ENCODE measurements at places on chromosomes 16 and 17.

- no peak for DNase-seq
Measured at GRCh38 chr16:82049484-82049883, 14.4 kb downstream of the HSD17B2 start.

GRCh38 chr17:41784207-41784744, 2.2 kb downstream of the JUP start:
- DNase-seq: no peak

DNA sequence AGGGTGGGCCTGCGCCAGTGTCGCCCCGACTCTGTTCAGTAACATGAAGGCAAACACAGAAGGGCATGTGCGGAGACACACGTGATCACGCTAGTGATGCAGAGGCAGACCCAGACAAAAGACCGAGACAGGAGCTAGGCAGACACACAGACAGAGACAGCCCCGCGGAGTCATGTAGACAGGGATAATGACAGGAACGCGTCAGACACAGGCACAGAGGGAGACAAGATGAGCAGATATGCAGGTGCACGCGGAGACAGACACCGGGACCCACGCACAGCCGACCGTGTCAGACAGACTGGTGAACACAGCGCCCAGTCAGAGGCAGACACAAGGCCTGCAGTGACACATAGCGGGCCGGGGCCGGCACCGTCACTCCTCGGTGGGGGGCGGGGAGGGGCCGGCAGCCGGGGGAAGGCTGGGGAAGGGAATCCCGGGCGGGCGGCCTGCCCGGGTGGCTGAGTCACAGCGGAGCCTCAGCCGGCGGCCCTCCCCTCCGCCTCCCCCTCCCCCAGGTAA, 7.4 kb downstream of the KDM6B start:
- peak; percentile 96 for DNase-seq

DNA sequence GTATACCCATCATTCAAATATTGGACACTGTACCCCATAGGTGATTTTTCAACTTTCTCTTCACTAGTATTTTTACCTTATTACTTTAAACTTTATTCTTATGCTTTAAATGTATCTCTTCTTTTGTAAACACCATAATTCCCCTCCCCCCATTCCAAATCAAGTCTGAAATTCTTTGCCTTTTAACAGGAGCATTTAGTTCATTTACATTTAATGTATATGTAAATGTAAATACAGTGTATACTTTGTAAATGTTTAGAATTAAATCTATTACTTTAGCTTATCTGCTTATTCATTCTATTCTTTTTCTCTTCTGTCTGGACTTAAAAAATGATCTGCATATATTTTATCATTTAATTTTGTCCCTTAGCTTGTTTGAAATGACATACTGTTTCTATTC, 30.0 kb upstream of the ADGRG1 start:
- DNase-seq: no peak

DNA sequence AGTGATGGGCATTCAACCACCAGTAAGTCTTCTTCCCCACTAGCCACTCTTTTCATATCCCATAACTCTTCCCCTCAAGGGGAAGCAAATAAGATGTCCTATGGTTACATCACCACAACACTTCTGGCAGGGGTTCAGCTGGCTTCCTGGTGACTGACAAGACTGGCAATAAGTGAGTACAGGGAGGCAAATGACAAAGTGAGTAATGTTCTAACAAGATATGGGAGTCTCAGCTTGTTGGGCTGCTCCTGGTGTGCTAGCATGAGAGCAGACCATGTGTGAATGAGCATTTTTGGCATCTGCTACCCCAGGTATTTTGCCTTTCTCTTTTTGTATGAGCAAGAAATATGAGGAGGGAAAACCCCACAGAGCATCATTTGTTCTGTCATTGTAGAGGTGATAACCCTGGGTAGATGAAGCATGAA, 9.9 kb downstream of the TMIGD1 start:
- peak; percentile 25 for DNase-seq

GRCh38 chr17:1484060-1484535, 8.4 kb downstream of the MYO1C start:
- no peak for DNase-seq

DNA sequence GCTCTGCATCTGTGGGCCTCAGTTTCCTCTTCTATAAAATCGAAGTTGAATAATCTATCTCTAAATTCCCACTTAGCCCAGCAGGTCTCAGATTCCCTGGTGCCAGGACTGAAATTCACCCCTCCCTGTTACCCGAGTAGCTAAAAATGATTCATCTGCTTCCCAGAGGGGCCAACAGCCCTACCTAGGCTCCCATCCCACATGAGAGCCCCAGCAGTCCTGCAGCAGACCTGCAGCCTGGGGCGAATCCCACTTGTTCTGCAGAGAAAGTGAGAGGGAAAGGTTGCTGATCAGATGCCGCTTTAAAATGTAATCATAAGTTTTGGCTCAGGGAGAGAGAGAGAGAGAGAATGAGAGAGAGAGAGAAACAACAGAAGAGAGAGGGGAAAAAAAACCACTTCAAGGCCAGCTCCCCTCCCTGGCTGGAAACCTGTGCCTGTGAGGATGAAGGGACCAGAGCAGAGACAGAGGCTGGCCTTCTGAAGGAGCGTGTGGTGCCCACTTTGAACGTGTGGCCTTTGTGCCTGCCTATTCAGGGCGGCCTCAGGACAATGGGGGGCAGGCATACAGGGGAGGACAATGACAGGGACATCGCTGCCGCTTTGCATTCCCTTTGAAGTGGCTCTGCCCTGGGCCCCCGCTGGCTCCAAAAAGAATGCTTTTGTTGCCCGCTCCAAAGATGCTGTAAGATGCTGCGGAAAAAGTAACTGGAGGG, 85.2 kb upstream of the NKD1 start:
- DNase-seq: no peak

GRCh38 chr16:79605999-79606398, 5.5 kb upstream of the MAF start:
- no peak for DNase-seq

DNA sequence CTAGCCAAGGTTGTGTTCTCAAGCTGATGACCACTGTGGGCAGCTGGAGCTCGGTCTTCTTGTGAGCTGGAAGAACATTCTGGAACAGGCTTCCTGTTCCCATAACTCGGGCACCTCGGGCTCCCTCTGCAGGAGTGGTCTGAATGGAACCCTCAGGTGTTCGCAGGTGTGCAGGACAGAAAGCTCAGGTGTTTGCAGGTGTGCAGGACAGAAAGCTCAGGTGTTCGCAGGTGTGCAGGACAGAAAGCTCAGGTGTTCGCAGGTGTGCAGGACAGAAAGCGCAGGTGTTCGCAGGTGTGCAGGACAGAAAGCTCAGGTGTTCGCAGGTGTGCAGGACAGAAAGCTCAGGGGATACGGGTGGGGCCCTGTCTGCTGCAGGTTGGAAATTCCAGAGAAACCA, 109.0 kb upstream of the CACNG5 start:
- no peak for DNase-seq

DNA sequence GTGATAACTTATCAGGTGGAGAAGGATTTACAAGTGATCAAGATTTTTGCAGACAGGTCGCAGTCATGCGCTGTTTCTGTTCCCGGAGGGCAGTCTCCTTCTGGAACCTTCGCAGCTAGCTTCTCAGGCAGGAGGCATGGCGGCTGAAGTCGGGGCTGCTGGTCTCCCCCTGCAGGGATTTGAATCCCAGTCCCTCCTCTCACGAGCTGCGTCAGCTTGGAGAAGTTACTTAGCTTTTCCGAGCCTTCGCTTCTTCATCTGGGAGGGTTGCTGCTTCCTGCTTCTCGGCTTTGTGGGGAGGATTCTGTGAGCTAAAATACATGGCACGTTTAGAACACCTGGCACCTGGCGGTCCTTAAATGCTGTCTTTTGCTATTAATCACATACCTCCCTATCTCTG, 287.8 kb upstream of the FOXF1 start:
- no peak for DNase-seq

- DNase-seq: no peak
Measured at GRCh38 chr16:69277413-69277812, 33.7 kb upstream of the VPS4A start.

DNA sequence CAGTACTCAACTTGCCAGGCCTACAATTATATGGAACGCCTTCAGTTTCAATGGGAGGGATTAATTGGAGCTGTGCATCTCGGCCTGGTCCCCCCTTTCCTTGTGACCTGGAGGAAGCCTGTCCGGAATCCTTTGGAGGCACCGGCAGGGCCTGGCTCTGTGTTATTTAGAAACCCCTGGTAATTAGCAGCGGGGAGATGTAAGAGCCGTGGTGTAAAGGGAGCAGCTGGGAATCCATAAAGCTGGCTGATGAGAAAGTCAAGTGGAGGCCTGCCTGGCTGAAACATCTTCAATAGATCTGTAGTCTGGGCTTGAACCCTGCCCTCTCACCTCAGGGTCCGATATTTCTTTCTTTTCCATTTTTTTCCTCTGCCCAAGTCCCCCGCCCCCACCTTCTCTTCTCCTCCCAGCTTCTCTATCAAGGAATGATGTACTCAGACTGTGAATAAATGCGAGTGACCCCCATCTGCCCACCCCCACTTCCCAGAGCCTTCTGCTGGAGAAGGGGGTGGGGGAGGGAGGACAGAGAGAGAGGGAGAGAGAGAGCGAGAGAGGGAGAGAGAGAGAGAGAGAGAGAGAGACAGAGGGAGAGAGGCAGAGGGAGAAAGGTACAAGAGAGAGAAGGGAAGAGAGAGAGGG, 495.5 kb upstream of the ZFHX3 start:
- DNase-seq: no peak

DNA sequence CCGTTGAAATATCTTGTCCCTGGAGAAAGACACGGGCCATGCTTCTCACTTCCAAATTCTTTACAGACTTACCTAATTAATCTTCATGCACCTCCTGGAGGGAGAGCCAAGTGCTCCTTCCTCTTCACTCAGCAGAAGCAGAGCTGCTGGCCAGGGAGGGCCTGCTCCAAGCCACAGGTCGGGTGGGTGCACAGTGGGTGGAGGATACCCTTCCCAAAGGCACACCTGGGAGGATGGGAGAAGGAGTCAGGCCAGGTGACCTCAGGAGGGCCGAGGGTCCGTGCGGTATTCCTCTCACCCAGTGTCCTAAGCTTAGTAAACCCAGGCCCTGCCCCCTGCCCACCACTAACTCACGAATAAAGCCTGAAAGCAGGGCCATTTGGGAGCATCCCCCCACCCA, 171.3 kb upstream of the RPL38 start:
- no peak for DNase-seq

DNA sequence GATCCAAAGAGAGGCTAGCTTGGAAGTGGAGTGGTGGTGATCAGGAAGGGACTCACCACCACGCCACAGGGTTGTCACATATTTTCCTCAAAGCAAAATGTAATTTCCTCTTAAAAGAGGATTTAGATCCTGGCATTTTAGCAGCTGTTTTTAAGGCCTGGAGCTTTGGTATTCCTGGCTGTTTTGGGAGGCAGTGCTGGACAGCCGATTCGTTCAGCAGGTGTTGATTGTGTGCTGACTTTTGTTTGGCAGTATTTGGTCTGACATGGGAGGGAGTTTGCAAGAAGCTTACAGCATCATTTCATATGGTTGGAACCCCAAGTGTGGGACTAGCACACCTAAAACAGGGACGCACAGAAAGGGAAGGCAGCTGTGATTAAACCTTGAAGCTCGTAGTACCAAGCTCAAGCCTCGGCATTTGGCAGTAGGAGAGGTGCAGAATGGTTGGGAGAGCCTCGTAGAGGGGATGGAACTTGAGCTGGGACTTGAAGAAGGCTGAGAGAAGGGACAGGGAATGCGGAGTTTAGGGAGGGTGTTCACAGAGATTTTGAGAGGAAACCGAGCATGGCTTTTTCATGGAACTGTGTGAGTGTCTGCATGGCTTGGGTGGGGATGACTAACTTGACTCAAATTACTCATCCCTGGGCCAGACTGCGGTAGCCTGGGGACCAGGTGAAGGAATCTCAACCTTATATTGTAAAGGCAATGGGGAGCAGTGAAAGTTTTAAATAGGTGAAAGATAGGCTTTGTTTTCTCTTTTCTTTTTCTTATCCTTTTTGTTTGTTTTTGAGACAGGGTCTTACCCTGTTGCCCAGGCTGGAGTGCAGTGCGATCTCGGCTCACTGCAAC, 52.3 kb downstream of the RPTOR start:
- DNase-seq: no peak

DNA sequence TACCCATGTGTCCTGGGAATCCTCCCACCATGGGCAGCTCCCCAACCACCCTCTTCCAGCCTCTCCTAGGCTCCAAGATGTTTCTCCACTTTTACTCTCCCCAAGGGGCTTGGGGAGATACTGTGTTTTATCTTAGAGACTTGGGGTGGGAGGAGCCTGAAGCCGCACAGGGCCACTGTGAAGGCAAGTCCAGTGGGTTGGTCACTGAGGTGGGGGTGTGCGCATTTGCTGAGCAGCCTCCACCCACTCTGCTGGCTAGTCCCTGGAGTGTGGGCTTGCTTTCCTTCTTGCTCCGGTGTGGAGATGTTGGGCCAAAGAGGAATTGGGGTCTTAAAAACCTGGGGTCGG, 4.1 kb upstream of the CLDN9 start:
- no peak for DNase-seq

GRCh38 chr17:67602974-67603373, 114.8 kb upstream of the NOL11 start:
- DNase-seq: no peak

- DNase-seq: no peak
Measured at GRCh38 chr16:82389956-82390650, 220.1 kb upstream of the MPHOSPH6 start.

DNA sequence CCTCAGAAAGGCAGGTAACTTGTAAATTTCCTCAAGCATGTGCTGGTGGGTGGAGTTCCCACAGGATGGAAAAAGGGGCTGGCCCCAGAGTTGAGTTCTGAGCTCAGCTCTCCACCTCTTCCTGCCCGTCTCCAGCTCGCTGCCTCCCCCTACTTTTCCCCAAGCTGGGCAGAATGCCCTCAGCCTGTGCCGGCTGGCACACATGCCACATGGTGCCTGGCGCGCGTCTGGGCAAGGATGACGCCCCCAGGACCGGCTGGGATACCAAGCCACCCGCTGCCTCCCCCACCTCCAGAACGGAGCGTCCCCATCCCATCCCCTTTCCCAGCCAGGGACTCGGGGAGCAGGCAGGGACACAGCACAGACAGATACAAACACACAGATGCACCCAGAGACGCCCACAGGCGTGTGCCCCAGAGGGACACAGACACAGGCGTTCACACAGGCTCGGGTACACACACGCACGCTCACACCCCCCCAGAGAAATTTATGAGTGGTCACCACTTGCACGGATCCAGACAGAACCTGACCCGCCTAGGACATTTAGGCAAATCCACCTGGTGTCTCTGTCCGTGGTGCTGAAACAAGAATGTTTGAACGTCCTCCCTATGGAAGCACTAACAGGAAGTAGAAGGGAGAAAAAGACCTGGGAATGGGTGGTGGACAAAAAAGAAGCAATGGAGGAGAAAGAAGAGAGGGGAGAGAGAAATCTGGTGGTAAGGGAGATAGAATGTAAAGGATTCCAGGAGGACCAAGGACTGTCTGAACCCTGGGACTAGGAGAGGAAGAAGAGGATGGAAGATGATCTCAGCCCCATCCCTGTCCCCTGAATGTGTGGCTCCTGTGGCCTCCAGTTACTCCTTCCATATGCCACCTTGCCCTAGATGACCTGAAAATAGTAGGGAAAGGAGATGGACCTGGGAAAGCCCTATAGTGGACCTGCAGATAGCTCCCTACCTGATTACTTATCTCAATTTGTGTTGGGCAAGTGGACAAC, 15.5 kb downstream of the NEUROD2 start:
- no peak for DNase-seq

Data from stimulated activated CD4-positive, alpha-beta T cell treated with anti-CD3 and anti-CD28 coated beads, Interleukin-2, amount 100 ng/mL, for 4 hours (primary cell).